ENCODE measurements at places on chromosomes 2 and 18.

DNA sequence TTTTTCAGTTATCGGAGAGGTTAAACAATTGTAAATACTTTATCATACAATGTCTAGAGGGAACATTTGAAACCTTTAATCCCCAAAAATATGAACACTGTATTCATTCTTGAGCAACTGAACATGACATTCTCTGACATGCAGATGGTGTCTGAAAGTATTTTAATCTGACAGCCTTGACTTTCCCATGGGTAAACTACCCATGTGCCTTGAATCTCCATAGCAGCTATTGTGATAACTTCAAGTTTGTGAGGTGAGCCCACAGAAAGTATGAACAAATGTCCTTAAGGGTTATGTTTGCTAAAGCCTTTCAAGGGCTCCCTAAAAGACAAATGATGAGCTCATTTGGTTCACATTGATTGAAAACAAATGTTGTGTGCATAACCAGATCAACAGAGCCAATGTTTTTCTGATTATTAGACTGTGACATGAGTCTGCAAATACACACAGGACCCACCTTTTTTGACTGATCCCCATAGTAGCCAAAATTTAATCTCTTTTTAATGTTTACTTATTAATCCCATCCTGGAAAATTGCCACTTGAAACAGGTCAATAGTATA, 1326.0 kb downstream of the LRP1B start:
- no peak for DNase-seq

DNA sequence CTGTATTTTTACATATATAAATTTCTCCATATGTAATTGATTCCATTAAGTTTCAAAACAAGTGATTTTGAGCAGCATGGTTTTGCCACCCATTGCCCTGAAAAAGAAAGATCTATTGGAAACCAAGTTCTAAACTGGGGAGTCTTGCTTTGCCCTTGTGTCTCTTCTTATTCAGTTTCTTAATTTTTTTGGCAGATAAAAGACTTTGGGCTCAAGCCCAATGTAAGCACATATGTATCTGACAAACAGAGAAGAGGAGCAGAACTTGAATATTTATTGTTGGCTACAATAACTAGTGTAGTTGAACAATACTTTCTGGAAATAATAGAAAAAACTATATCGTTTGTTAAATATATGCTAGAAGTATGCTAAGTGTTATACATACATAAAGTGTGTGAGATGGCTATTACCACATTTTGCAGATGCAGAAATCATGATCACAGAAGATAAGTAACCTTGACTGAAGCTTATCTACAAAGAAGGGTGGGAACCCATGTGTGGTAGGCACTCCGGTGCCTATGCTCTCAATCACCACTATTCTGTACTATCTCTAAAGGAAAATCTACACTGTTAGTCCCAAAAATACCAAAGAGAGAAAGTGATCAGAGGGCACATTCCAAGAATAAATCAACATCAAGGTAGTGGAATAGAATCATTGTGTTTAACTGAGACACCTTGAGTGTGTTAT, 109.1 kb downstream of the PLA2R1 start:
- DNase-seq = no peak

DNA sequence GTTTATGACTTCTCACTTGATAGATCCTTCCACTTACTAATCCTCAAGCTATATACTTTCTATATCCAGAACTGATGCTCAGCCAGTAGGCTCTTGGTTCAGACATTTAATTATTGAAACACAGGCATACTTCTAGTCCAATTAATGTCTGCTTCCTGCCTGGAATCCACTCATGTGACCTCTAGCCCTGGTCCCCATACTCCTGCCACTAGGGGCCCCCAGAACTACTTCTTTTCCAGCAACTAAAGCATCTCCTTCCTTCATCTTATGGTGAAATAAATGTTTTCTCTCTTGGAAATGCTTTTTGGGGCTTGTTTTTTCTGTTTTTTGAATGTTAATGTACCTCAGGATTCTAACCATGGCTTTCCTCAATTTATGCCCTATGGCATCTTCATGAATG, 527.6 kb downstream of the SATB2 start:
- DNase-seq = no peak

DNA sequence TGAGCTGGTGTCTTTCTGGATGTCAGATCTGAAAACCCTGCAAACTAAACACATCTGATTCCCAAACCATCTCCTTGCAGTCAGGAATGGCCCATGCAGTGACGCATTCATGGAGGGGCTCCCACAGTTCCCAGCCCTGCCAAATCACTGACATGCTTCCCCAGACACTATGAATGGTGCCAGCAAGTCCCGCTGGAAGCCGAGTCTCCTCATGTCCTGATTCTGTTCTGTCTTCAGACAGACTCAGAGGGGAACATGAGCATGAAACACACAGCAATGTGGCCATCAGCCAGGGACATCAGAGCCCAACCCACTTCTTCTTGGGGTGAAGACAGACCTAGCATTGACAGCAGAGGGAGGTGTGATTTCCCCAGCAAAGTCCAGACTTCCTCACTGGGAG, 83.7 kb downstream of the TTC32 start:
- DNase-seq = no peak

GRCh38 chr2:231294571-231295362, 96.3 kb downstream of the ARMC9 start:
- no peak for DNase-seq

GRCh38 chr2:36451512-36451911, 95.9 kb downstream of the CRIM1 start:
- no peak for DNase-seq

DNA sequence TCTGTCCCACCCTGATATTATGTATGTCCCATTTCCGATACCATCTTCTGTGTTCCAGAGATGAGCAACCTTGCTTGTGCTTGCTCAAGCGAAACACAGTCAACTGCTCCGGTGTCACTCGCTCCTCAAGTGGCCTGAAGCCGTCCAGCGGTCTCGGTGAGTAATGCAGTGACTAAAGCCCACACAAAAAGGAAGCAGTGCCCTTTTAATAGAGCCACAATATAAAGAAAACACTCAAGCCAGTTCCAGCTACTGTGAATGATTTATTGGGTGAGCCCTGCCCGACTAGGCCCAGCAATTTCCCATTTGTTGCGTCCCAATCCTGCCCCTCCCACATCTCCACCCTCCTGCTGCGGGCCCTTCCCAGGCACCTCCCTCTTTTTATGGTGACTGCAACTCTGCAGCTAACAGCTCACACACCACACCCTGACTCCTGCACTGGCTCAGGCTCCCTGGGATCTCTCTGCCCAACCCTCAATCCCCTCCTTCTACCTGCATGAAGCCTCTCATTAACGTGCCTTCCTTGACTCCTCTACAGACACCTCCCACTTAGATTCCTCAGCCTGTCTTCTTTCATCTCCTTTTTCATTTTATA, 44.2 kb upstream of the DSC1 start:
- no peak for DNase-seq

GRCh38 chr2:130318906-130319305, 23.8 kb upstream of the IMP4 start:
- no peak for DNase-seq
